Astrocyte (in vitro differentiated cells and primary cell): ENCODE measurements at places on chromosomes 7 and 10. TPM values are rescaled to one million over a fixed set of nuclear protein-coding genes. Genes with fewer than 3 reads are reported as not detected.

CYP2C18 gene
- total RNA-seq: not detected in 2 replicates

GRCh38 chr10:52420656-52421055, 106.6 kb downstream of the DKK1 start:
- no peak overlapping the region for H3K4me3 ChIP-seq
- H3K4me1 ChIP-seq: no peaks in the 10 kb centered on the region
- H3K36me3 ChIP-seq: no peaks in the 10 kb centered on the region

DNA sequence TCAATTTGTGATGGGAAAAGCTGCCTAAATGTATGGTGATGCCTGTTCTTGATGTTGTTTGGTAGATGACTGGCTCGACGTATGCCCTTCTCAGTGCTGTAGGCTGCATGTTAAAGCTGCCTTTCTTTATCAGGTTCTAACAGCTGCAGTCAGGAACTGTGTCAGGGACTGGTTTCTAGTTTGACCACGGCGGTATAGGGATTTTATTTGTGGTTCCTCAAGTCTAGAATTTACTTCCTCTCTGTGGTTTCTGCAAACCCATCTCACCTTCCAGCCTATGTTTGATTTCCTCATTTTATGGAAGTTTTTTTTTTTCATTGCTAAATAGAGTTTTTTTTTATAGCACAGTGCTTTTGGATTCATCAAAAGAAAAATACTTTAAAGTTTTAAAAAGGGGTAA, 26.5 kb downstream of the LMTK2 start:
- no peak overlapping the region for H3K4me3 ChIP-seq
- no peaks in the 10 kb centered on the region for H3K36me3 ChIP-seq
- H3K4me1 ChIP-seq: peaks cover 21% of the 10 kb centered on the region
- DNase-seq: peak; percentile 14
- H3K27ac ChIP-seq: no peak overlapping the region

- H3K27ac ChIP-seq: no peak overlapping the region
- no peaks in the 10 kb centered on the region for H3K36me3 ChIP-seq
- H3K4me3 ChIP-seq: no peak overlapping the region
- no peaks in the 10 kb centered on the region for H3K4me1 ChIP-seq
- no peak for DNase-seq
- peaks cover 20% of the 10 kb centered on the region for H3K27me3 ChIP-seq
These were observed 3.6 kb downstream of the FOXI2 start for GRCh38 chr10:127740596-127740995.

- no peak overlapping the region for H3K27ac ChIP-seq
- no peak for DNase-seq
- H3K4me3 ChIP-seq: no peak overlapping the region
- H3K27me3 ChIP-seq: no peaks in the 10 kb centered on the region
- no peaks in the 10 kb centered on the region for H3K4me1 ChIP-seq
- H3K36me3 ChIP-seq: no peaks in the 10 kb centered on the region
These were observed 102.0 kb upstream of the FOXP2 start for GRCh38 chr7:114312649-114313048.
